ENCODE measurements at places on chromosomes 7 and 10.

DNA sequence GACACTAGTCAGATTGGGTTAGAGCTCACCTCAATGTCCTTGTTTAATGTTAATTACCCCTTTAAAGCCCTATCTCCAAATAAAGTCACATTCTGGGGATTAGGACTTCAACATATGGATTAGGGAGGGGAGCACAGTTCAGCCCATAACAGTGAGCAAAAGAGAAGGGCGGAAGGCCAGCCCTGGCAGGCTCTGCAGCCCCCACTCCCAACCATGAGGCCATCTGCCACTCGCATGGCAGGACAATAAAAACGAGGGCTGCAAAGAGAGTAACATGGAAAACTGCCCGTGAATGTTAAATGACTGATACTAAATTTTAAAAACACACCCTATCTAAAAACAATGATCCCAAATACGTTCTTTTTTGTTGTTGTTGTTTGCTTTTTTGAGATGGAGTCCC, 38.7 kb downstream of the RGS10 start:
- DNase-seq, result no peak

- no peak for DNase-seq
These were observed 125.0 kb downstream of the FOXP2 start for GRCh38 chr7:114539575-114539974.

DNA sequence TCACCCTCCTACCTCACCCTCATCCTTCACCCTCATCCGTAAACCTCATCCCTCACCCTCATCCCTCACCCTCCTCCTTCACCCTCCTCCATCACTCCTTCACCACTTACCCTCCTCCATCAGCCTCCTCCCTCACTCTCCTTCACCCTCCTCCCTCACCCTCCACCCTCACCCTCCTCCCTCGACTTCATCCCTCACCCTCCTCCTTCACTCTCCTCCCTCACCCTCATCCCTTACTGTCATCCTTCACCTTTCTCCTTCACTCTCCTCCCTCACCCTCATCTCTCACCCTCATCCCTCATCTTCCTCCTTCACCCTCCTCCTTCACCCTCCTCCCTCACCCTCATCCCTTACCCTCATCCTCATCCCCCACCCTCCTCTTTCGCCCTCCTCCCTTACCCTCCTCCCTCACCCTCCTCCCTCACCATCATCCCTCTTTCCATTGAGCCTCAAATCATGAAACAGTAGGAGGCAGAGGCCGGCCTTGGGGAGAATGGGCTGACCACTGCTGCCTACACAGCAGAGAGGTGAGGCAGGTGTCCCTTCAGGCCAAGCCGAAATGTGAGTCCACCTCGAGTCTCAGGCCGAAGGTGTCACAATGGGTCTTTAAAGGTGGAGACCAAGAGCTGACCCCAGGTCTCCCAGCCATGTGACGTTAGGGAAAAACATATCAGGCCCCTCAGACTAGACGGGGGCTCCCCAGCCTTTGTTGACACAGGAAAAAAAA, 53.0 kb downstream of the PDGFA start:
- DNase-seq, result no peak

GRCh38 chr10:99315853-99316252, 13.3 kb upstream of the CNNM1 start:
- no peak for DNase-seq

- DNase-seq, result no peak
These were observed 163.7 kb upstream of the CELF2 start for GRCh38 chr10:10853954-10854353.

DNA sequence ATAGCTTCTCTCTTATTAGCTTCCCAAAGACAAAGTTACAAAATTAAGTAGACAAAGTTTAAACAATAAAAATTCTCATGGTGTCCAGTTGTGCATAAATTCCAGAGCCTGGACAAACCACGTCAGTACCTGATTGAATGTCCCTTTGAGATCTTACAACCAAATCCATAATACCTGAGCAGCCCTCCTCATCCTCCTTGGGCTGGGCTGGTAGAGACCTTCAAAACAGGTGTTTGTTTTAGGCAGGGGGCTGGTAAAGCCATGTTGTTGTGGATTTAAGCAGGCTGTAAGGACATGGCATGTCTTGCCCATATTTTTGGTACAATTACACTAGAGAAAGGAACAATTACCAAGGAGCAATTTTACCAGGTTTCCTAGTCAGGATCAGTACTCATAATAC, 2.1 kb downstream of the IFIT5 start:
- no peak for DNase-seq

- no peak for DNase-seq
These were observed 427.0 kb downstream of the KCNMA1 start for GRCh38 chr10:77210645-77211044.

- no peak for DNase-seq
These were observed 42.0 kb downstream of the PRPS1L1 start for GRCh38 chr7:17985473-17986239.

DNA sequence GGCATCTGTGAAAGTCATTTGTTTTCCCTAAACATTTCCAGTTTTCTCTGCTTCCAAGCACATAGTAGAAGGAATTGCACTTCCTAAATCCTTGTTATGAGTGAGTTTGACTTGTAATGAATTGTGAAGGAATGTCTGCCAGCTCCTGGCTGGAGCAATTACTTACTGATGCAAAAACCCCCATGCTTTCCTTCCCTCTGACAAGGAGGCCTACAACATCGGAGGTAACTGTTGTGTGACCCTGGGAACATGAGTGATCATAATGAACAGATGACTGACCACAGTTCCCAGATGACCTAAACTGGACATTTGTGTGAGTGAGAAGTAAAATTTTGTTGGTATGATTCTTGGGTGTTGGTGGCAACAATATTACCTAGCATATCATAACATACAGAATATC, 21.4 kb upstream of the CPVL start:
- no peak for DNase-seq

GRCh38 chr10:93410697-93411348, 71.3 kb downstream of the MYOF start:
- no peak for DNase-seq

DNA sequence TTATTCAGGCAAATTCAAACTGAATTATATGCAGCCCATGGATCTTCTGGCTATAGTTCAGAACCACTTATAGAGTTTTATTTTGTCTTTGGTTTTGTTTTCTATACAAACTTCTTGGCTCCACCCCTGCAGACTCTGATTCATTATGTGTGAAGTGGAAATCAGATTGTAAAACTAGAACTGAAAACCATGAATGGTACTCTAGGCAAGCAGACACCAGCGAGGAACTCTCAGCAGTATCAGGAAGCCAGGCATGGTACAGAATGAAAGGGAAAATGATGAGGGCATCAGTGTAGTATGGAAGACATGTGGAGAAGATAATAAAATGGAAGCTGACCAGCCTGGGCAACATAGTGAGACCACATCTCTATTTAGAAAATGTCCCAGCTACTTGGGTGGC, 1026.9 kb upstream of the C7orf33 start:
- no peak for DNase-seq

DNA sequence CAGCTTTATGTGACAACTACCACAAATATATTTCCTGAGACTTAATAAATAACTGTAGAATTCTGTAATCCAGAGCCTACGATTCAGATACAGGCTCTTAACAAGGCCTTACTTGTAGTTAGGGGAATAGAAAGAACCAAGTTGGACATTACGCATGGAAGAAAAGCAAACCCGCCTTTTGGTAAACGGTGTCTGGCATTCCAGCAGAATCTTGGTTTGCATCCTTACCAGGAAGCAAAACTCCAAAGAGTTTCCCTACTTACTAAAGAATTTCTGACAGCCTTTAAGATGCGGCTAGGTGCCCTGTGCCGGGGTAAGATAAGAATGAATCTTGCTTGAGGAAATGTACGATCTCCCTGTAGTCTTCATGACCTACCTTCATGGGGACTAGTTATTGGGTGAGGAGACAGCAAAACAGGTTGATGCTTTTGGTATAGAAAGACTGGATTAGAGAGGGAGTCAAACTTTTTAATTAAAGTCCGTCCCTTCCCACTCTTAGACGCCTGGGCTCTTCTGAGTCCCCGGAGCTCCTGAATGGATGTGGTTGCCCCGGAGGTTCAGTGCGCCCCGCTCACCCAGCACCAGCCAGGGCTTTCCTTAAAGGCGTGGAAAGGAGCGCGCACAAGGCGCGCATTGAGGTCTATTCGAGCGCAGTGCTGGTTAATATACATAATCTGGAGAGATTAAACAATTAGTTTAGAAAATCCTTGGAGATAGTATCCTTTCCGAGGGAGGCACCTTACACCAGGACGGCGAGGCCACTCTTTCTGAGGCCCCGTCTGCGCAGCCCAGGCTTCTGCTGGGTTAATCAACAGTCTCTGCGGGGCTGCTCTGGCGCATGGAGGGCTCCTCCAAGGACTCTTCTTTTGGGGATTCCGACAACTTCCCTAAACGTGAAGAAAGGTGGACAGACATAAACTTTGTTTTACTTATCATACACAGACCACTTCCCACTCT, 11.5 kb downstream of the PTF1A start:
- no peak for DNase-seq

- DNase-seq, result no peak
These were observed 256.4 kb downstream of the ABCA13 start for GRCh38 chr7:48427671-48428070.

Measured in activated CD8-positive, alpha-beta memory T cell treated with anti-CD3 and anti-CD28 coated beads for 1 hour (primary cell).